Aorta (tissue), 5 donors: ENCODE measurements at places on chromosomes 2 and 18. TPM values are rescaled to one million over a fixed set of nuclear protein-coding genes. Genes with fewer than 3 reads are reported as not detected.

DNA sequence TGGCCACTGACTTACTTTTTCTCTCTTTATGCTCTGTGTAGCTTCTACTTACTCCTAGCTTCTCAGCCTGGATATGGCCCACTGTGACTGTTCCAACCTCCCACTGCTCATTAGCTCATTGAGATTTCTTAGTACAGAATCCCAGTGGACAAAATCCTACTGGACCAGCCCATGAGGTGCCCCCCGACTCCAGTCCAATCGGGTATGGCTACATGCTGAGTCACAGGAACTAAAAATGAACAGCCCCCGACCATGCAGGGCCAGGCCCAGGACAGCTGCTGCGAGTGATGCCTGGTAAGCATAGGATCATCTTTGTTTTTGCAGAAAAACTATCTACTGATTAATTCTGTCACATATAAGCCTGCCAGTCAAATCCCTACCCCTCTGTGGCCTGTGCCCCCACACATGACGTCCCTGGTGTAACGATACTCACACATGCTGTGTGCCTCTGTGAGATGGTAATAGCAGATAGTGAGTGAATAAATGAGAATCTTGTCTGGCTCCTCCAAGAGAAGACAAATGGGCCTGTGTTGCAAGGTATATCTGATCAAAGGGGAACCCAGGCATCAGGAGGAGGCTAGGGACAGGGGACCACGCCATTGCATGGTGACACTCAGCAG is 85.9 kb upstream of the KLF7 start:
- no peak overlapping the region for H3K27ac ChIP-seq
- DNase-seq = no peak
- no peaks in the 10 kb centered on the region for H3K36me3 ChIP-seq

The TANC1 gene
- 58.3 TPM for total RNA-seq

DNA sequence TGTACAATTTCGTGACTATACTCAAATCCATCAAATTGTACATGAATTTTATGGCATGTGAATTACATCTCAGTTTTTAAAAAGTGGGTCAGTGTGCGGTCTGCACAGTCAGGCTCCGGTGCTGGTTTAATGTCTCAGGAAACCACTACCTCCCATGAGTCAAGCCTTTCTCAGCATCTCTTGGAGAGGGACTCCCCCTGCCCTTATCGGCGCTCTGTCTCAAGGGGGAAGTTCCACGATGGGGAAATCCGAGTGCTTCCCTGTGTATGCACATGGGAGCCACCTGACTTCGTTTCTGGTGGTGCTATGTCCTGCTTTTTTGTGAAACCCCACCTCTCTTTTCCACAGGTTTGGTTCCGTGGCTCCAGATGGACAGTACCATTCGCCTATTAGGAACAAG is 72.5 kb downstream of the ACOXL start:
- no peak overlapping the region for H3K27ac ChIP-seq
- no peak for DNase-seq
- H3K4me3 ChIP-seq = no peak overlapping the region
- H3K36me3 ChIP-seq = no peaks in the 10 kb centered on the region

The DCTN1 gene
- 141 TPM for total RNA-seq

DNA sequence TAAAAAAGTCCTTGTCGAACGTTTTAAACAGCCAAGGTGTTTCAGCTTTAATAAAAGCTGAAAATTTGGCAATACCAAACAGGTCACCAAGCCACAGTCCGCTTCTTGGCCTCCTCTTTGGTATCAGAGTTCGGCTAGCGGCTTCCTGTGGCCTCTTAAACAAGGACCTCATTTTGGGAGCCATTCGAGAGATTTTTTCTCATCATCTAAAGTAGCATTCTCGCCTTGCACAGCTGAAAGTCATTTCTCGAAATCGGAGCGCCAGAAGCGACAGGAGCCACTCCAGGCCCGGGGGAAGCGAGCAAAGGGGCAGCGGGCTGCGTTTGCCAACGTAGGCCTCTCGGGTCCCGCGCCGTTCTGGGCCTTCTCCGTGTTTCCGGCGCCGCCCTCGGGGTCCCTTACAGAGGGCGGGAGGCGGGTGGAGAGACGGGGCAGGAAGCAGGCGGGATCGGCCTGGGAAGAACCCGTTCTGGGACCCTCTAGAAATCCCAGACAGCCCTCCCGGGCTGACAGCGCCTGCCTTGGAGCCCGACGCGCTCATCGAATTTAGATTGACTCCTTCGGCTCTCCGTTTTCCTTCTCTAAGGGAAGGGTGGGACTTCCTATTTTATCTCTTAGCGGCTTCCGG is 522 bp upstream of the ZNF407 start:
- H3K27ac ChIP-seq = peak overlapping the region; percentile 96
- H3K27me3 ChIP-seq = no peaks in the 10 kb centered on the region
- peak; percentile 79 for DNase-seq
- H3K4me3 ChIP-seq = peak overlapping the region; percentile 60

GRCh38 chr2:74261204-74261864 is 62.9 kb downstream of the MTHFD2 start:
- H3K4me1 ChIP-seq = no peaks in the 10 kb centered on the region
- H3K27me3 ChIP-seq = no peaks in the 10 kb centered on the region
- H3K4me3 ChIP-seq = no peak overlapping the region
- no peak overlapping the region for H3K27ac ChIP-seq
- DNase-seq = no peak

The KDM3A gene
- total RNA-seq = 75.3 TPM

GRCh38 chr18:49846361-49846662 is 33.0 kb upstream of the ACAA2 start:
- H3K27ac ChIP-seq = no peak overlapping the region
- DNase-seq = no peak
- no peak overlapping the region for H3K4me3 ChIP-seq
- H3K27me3 ChIP-seq = no peaks in the 10 kb centered on the region
- H3K4me1 ChIP-seq = no peaks in the 10 kb centered on the region

DNA sequence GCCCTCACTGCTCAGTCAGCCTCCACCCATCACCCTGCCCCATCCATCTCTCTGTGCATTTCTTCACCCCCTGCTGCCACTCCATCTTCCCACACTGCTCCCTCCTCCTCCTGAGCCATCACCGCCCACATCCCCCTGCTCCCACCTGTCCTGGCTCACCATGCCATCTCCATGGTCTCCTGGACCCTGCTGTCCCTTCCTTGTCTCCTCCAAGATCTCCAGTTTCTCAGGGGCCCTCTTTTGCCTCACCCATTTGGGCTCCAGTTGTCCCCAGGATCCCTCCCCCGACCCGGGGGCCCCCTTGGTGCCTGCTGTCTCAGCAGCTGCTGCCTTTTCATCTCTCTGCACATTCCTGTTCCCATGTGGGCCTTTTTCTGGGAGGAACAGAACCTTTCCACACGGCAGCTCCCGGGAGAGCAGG is 10.6 kb downstream of the SPEG start:
- DNase-seq = no peak
- H3K4me3 ChIP-seq = peak overlapping the region; percentile 2
- H3K4me1 ChIP-seq = no peaks in the 10 kb centered on the region
- peaks cover 3% of the 10 kb centered on the region for H3K36me3 ChIP-seq

DNA sequence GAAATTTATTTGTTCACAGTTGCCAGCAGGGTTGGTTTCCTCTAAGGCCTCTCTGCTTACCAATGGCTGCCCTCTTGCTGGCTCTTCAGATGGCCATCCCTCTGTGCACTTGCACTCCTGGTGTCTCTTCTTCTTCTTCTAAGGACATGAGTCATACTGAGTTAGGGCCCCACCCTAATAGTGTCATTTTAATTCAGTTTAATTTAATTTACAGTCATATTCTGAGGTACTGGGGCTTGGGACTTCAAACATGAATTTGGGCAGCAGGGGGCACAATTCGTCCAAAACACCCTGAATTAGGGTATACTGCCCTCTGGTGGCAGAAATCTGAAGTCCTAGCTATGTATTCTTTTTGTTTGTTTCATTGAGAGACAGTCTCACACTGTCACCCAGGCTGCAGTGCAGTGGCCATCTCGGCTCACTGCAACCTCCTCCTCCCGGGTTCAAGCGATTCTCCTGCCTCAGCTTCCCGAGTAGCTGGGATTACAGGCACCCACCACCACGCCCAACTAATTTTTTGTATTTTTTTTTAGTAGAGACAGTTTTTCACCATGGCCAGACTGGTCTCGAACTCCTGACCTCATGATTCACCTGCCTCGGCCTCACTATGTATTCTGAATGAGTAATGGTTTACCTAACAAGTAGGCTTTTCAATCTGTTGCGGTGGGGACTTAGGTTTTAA is 19.8 kb downstream of the SLC4A1AP start:
- peak; percentile 63 for DNase-seq
- peaks cover 3% of the 10 kb centered on the region for H3K4me1 ChIP-seq
- H3K27ac ChIP-seq = peak overlapping the region; percentile 76
- peaks cover 3% of the 10 kb centered on the region for H3K36me3 ChIP-seq

DNA sequence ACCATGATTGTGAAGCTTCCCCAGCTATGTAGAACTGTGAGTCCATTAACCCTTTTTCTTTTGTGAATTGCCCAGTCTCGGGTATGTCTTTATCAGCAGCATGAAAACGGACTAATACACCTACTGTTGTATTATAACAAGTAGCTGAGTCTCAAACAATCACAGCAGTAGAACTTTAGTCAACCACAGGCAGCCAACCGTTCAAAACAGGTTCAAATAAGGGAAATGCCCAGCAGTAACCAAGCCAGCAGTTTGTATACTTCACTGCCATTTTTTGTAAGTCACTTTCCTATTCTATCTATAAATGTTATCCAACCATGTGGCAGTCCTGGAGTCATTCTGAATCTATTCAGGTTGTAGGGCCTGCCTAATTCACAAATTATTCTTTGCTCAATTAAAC is 1560.6 kb upstream of the SLC39A10 start:
- H3K4me1 ChIP-seq = no peaks in the 10 kb centered on the region
- no peak overlapping the region for H3K27ac ChIP-seq
- H3K36me3 ChIP-seq = no peaks in the 10 kb centered on the region
- DNase-seq = no peak
- no peak overlapping the region for H3K4me3 ChIP-seq

- DNase-seq = no peak
- no peak overlapping the region for H3K27ac ChIP-seq
- H3K4me1 ChIP-seq = no peaks in the 10 kb centered on the region
- no peaks in the 10 kb centered on the region for H3K27me3 ChIP-seq
- no peaks in the 10 kb centered on the region for H3K36me3 ChIP-seq
- H3K4me3 ChIP-seq = no peak overlapping the region
Observed at GRCh38 chr2:141048951-141049350, 1081.9 kb downstream of the LRP1B start.

The MALL gene
- 32.8 TPM for total RNA-seq

DNA sequence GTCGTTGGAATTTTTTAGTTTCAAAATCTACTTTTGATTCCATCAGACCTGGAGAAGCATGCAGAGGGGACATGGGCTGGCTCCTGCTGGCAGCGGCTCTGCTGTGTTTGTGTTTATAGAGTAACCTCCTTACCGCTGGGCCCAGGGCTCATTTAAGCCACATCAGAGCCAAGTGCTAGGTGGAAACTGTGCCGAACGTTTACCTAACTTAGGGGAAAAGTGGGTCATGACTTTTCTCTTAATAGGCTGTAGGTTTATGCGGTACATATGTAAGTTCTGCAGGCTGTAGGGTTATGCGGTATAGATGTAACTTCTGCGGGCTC is 17.7 kb downstream of the CNDP2 start:
- no peak overlapping the region for H3K4me3 ChIP-seq
- H3K27ac ChIP-seq = no peak overlapping the region
- no peak for DNase-seq

DNA sequence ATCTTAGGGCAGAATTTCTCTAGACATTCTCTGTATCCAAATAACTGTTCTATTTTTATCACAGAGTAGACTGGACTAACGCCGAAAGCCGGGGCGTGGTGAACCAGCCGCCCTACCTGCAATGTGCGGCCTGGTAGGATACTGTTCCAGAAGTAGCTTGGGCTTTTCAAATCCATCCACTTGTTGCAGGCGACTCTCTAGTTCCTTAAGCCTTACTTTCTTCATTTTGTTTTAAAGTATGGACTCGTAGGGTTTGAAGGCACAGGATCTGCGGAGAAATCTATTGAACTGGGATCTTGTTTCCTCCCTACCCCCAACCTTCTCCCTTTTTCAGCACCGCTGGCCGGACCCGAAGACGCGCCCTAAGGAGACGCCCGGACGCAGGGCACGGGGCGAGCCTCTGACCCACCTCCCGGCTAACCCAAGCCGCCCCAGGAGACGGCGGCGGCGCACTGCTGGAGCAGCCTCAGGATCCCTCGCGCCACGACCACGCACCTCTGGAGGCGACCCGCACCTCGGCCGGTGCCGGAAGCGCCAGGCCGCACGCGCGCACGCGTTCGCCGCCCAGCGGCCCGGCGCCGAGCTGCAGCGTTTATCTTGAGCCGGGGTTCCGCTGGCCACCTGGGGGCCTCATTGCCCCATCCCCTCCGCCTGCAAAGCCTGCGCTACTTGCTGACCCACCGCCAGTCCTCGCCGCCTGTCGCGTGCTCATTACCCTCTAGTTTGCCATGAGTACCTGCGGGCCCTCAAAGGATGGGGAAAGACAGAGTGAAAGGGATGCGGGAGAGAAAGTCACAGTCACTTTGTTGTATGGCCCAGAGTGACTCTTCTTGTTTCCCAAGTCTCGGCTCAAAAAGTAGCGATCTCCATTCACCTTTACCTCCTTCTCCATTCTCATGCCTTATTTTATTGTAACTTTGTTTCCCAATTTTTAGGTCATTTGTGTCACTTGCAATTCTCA is at the start of gene METTL5:
METTL5 (minus strand) TSS at position 533 of the 961 bp plus-strand sequence; CDS start at position 225, 308 bp downstream.
- peak within 1 kb of the TSS; percentile 62 for H3K4me3 ChIP-seq
- H3K36me3 ChIP-seq = no peaks in the 10 kb centered on the region
- DNase-seq = peak; percentile 84
- no peaks in the 10 kb centered on the region for H3K27me3 ChIP-seq
- H3K27ac ChIP-seq = peak within 1 kb of the TSS; percentile 39
- H3K4me1 ChIP-seq = peaks cover 3% of the 10 kb centered on the region

GRCh38 chr2:84847326-84848050 is 33.4 kb downstream of the TRABD2A start:
- DNase-seq = no peak
- no peak overlapping the region for H3K27ac ChIP-seq
- H3K27me3 ChIP-seq = no peaks in the 10 kb centered on the region

DNA sequence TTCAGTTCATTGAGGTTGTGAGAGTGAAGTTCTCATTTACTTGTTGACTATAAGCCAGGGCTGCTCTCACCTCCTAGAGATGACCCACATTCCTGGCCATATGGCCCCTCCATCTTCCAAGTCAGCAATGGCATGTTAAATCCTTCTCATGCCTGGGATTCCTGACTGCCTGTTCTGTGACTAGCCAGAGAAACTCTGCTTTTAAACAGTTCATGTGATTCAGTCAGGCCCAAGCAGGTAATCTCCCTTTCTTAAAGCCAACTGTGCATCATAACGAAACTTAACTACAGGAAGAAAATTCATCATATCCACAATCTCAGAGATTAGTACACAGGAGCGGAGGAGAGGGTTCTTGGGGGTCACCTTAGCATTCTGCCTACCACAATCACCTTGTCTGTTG is 11.5 kb downstream of the DPP4 start:
- DNase-seq = no peak
- H3K27ac ChIP-seq = no peak overlapping the region
- no peak overlapping the region for H3K4me3 ChIP-seq
- H3K27me3 ChIP-seq = no peaks in the 10 kb centered on the region
- H3K4me1 ChIP-seq = no peaks in the 10 kb centered on the region

GRCh38 chr2:233851169-233851568 is 3.2 kb downstream of the HJURP start:
- H3K27ac ChIP-seq = no peak overlapping the region
- no peak for DNase-seq
- H3K27me3 ChIP-seq = no peaks in the 10 kb centered on the region
- H3K36me3 ChIP-seq = no peaks in the 10 kb centered on the region
- no peak overlapping the region for H3K4me3 ChIP-seq
